ENCODE measurements at places on chromosomes 1 and 21.

DNA sequence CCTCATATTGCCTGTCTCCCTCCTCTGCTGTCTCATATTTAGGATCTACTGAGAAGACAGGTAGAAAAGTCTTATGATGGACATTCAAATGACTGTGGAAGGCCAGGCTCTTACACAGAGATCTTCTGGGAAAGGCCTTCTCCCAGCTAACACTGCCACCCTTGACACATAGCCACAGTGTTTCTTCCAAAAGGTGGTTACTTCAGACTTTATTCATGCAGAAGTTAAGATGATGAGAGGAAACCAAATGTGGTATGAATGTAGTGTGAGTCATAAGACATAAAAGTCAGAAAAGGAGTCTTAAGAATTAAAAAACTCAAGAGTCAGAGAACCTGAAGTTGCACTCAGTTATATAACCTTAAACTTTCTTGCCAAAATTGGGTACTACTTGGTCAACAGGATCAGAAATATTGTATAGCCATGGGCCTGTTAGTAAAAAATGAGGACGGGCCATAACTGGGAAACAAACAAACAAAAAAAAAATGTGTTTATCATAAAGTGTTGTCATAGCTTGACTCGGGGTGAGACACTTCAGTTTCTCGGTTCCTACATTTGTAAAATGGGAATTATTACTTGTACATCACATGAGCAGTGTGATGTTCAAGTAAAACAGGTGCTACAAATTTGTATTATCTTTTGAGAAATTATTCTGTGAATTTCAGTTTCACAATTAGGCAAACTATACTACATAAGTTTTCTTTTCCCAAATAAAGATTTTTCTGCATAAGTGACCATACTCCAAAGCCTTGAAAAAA lies 1.2 kb upstream of the DENND1B start:
- no peak for DNase-seq

GRCh38 chr1:226964068-226964425 lies 24.0 kb downstream of the COQ8A start:
- DNase-seq, result no peak

DNA sequence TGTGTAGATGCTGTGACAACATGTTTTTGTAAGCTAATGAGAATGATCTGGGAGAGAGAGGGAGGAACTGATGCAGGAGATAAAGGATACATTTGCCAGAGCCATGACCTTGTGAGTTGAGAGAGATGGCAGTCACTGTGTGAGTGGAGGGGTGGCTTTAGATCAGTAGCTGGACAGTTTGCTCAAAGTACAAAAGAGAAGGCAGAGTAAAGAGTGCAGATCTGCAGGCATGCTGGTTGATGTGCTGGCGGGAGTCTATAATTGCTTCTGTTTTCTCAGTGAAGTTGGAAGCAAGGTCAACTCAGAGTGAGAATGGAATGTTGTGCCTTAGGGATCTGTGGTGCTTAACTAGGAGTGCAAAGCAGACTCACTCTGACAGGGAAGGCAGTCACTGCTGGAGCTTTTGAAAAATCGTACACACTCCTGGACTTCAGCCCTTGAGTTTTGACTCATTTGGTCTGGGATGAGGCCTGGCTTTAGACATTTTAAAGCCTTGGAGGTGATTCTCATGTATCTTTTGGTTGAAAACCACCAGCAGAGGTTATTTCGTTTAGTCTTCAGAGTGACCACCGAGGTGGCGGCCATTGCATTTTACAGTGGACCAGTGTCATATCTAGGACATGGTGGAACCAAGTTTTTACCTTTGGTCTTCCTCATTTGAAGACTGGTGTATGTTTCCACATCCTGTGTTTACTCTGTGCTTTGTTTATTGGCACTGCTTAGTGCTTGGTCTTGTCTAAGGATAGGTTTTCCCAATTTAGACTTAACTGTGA lies 49.6 kb downstream of the MTR start:
- no peak for DNase-seq

- no peak for DNase-seq
Observed at GRCh38 chr21:36204980-36205379, 48.4 kb downstream of the DOP1B start.

GRCh38 chr1:4019606-4020331 lies 119.7 kb upstream of the C1orf174 start:
- no peak for DNase-seq

DNA sequence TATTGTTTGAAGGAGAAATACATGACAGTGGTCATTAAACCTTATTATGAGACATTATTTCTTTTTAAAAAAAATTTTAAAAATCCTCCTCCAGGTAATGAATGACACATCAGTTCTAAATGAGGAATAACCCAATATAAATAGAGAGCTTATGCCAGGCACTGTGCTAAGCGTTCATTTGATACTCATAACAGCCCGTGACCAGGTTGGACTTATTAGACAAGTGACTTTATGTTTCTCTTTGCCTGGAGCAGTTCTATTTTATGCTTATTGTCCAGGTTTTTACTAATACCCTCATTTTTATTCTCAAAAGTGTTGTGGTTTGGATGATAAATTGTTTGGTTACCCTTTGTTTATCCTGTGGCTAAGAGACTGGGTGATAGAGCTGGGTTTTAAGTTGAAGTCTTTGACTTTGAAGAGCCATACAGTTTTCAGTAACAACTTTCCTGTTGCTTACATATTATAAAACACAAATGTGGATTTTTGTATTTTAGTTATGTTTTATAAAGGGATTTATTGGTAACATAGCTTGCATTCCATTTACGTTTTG lies 84.2 kb downstream of the RABGAP1L start:
- DNase-seq, result no peak

DNA sequence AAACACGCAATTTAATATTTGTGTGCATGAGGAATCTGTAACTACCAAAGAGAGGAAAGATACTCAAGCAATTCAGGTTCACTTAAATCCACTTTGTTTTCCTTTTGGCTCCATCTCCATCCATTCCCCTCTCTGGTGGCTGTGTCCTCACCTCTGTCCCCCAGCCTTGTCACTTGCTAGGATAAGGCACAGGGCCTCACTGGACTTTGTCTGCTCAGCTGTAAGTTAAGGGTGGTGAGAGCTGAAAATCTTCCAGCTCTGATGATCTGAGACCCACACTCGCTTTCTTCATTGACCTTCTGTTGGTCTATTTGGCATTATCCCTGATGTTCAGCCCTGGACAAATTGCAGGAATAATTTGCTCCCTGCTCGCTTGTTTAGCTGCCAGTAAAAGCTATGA lies 56.5 kb downstream of the RHOU start:
- DNase-seq, result no peak

DNA sequence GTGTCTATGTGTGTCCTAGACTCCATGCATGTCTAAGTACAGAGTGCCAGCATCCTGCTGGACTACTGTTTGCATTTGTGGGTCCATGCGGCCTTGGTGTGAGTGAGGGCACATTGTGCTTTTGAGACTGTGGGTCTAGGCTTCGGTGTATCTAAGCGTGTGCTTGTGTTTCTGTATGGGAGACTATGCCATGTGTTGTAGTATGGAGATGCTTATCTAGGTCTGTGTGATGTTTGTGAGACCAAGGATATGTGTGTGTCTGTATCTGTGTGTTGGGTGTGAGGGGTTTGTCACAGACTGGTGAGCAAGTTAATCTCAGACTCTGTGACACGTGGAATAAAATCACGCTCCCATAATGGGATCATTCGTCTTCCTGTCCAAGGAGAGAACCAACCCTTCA lies 14.5 kb downstream of the AHDC1 start:
- DNase-seq, result no peak

DNA sequence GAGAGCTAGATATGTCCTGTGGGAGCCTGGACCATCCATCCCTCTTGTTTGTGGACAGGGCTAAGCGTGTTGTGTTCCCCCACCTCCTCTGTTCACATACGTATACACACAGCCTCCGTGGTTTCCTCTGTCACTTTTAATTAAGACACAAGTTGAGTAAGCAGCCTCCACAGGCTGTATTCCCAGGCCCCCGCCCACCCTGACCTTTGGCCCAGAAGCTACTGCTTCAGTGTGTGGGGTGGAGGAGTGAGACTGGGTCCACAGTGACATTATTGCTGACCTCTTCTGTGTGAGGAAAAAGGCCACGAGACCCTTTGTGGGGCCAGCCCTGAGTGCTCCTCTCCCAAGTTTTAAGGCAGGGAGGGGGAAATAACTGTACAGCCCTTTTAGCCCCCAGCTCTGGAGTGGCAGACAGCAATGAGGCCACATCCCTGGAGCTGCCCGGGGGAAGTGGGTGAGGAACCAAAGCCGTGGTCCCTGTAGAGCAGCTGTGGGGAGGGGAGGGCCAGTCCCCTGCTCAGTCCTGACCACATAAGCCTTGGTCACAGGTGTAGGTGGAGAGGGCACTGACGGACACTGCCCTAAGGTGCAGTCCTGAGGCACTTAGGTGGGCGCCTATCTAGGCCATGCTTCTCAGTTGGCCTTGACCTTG lies 4.4 kb downstream of the ELOVL1 start:
- DNase-seq, result no peak

- DNase-seq, result peak; percentile 22
Observed at GRCh38 chr1:225427235-225428067, at the start of gene LBR. LBR (minus strand) TSS chr1:225428038; CDS start chr1:225424075, 3,963 bp downstream.

All from activated T-cell treated with anti-CD3 and anti-CD28 coated beads for 1 hour (primary cell).